Calu3 (cell line): ENCODE measurements at places on chromosomes 16 and 17.

GRCh38 chr16:2983706-2984136 is 3.5 kb upstream of the PKMYT1 start:
- peak; percentile 89 for DNase-seq

DNA sequence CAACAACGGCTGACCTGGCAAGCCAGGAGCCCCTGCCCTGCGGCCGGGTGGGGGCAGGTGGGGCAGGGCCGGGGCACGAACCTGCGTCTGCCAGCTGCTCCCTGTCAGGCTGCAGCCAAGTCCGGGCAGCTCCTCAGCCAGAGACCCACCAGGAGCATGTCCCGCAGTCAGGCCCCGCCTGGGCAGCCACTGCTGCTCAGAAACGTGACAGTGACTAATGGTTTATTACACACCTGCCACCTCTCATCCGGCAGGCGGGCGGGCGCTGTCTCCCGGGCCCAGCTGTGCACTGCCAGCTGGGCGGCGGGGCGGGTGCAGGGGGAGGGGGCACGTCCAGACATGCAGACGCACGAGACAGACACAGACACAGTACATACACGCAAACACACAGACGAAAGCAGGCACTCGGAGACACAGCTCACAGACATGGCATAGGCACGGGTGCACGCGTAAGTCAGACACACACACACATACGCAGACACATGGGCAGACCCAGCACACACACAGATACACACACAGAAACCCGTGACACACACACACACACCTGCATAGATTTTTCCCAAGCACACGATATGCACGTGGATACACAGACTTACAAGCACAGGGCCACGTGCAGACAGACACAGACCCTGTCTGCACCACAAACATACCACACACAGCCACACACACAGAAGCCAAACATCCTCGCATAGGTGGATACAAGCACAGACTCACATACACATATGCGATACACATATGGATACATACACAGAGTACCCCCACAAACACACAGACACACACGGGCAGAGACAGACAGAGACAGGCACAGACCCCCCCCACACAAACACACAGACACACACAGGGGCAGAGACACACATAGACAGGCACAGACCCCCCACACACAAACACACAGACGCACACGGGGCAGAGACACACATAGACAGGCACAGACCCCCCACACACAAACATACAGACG is 248.3 kb upstream of the CIBAR2 start:
- peak; percentile 55 for DNase-seq

GRCh38 chr17:35265071-35265470 is 22.2 kb downstream of the SLFN5 start:
- no peak for DNase-seq

GRCh38 chr17:29084541-29085146 is 41.7 kb downstream of the PIPOX start:
- DNase-seq, result no peak

- peak; percentile 91 for DNase-seq
Measured at GRCh38 chr16:80027007-80027965, 426.7 kb upstream of the MAF start.

- DNase-seq, result no peak
Measured at GRCh38 chr17:47816111-47816735, 5.4 kb downstream of the OSBPL7 start.

- DNase-seq, result no peak
Measured at GRCh38 chr17:48756830-48757251, 28.3 kb upstream of the HOXB13 start.

- DNase-seq, result no peak
Measured at GRCh38 chr17:42198897-42199296, 4.6 kb upstream of the GHDC start.

- no peak for DNase-seq
Measured at GRCh38 chr16:80611171-80611929, 70.6 kb downstream of the DYNLRB2 start.

DNA sequence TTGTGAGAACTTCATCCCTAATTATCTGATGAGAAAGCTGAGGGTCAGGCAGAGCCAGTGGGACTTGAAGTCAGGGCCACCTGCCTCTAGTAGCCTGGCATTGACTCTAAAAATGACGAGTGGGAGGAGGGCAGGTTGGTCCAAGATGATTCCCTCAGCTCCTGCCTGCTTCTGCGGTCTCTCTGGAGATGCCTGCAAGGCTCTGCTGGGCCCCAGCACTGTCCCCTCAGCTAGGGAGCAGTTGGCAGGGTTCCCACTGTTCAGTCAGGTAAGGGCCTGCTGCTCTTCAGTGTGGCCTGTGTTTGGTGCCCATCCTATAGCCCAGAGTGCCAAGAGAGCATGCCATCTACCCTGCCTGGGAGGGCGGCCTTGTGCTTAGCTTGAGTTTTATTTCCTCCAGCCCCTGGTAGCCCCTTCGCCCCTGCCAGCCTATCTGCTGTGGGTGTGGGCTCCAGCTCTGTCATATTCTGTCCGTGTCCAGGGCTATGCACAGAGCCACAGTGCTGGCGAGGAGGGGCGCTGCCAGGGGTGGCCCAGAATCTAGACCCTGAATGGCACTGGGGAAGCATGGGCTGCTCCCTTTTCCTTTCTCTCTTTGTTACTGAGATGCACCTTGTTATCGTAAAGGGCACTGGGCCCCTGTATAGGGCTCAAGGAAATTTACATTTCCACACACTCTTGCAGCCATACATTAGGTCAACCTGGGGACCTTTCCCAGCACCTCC is 68.5 kb downstream of the CYLD start:
- no peak for DNase-seq

GRCh38 chr16:11151156-11151884 is 104.7 kb downstream of the SOCS1 start:
- no peak for DNase-seq

GRCh38 chr17:10156599-10156947 is 41.8 kb downstream of the GAS7 start:
- no peak for DNase-seq

DNA sequence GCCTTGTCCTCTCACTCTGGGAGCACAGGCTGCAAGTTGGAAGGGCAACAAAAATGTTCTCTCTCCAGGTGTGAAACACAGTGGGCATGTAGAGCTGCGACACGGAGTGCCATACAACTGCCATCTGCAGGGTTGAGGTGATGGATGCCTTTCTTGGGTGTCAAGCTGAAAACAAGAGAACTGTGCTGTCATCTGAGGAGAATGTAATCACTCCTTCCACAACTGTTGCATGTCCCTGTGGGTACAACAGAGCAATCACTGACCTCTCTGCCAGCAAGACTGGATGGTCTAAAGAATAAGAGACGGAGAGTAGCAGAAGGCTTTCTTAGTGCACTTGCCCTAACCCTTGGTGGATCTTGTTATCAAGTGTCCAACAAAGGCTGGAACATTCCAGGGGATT is 29.2 kb downstream of the SLFN11 start:
- no peak for DNase-seq

- no peak for DNase-seq
Measured at GRCh38 chr16:19102187-19102872, 11.4 kb upstream of the ITPRIPL2 start.

GRCh38 chr16:62060089-62060488 is 23.9 kb upstream of the CDH8 start:
- no peak for DNase-seq

DNA sequence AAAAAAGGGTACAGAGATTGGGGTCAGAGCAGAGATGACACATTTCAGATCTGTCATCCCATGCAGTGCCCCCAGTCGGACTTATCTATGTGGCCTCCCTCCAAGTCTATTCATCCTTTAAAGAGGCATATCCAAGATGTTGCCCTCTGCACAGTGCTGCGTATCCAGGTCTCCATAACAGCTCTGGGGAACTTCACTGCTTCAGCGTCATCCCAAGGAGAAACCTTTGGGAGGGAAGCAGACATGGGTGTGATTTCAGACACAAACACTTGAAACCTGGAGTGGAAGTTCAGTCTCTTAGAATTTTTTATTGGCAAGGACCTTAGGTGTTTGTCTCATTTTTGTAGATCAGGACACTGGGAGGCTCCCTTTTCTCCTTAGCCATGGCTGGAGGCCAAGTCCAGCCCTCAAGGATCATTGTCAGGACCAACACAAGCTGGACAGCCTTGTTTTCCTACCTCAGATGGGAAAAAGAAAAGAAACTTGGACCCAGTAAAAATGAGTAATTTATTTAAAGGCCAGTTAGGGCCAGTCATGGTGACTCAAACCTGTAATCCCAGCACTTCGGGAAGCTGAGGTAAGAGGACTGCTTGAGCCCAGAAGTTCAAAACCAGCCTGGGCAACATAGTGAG is 23.9 kb upstream of the NLK start:
- no peak for DNase-seq

DNA sequence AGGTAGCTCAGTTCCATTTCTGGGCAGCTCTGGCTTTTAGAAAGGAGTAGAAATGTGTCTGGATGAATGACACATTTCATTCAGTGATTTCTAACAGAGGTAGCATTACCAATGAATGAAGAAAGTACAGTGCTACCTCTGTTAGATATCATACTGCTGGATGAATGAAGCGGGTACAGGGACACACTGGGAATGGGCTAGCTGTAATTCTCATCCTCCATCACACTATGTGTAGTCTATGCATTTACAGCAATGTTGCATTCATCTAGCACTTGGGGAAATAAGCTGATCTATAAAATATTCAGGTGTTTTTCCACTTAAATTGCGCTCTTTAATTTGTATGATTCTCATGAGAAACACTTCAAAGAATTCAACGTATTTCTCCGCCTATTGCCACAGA is 158.3 kb upstream of the IRX5 start:
- no peak for DNase-seq

DNA sequence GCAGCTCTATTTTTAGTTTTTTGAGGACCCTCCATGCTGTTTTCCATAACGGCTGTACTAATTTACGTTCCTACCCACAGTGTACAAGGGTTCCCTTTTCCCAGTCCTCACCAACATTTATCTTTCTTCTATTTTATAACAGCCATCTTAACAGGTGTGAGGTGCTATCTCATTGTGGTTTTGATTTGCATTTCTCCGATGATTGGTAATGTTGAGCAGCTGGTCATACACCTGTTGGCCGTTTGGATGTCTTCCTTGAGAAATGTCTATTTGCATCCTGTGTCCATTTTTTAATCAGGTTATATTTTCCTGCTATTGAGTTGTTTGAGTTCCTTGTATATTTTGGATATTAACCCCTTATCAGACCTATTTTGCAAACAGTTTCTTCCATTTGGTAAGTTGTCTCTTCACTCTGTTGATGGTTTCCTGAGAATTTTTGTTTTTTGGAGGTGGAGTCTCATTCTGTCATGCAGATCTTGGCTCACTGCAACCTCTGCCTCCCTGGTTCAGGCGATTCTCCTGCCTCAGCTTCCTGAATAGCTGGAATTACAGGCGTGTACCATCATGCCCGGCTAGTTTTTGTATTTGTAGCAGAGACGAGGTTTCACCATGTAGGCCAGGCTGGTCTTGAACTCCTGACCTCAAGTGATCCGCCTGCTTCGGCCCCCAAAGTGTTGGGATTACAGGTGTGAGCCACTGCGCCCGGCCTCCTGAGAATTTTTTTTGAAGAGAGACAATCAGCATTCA is 279.6 kb downstream of the SNX29 start:
- no peak for DNase-seq

DNA sequence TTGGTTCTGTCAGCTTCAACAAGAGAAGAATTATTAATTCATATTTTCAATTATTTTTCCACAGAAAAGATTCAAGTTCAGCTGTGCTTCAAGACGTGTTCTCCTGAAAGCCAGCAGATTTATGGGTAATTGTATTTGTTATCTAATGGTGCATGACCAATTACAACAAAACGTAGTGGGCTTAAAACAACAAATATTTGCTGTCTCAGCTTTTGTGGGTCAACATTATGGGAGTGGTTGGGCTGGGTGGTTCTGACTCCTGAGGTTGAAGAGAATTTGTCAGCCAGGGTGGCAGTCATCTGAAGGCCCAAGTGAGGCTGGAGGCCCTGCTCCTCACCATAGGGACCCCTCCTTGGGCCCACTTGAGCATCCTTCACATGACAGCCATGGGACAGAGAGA is 24.1 kb upstream of the KREMEN2 start:
- no peak for DNase-seq

GRCh38 chr17:52148288-52148968 is 10.1 kb downstream of the CA10 start:
- DNase-seq, result peak; percentile 35

- DNase-seq, result peak; percentile 84
Measured at GRCh38 chr16:85303354-85303883, 191.1 kb upstream of the CIBAR2 start.

DNA sequence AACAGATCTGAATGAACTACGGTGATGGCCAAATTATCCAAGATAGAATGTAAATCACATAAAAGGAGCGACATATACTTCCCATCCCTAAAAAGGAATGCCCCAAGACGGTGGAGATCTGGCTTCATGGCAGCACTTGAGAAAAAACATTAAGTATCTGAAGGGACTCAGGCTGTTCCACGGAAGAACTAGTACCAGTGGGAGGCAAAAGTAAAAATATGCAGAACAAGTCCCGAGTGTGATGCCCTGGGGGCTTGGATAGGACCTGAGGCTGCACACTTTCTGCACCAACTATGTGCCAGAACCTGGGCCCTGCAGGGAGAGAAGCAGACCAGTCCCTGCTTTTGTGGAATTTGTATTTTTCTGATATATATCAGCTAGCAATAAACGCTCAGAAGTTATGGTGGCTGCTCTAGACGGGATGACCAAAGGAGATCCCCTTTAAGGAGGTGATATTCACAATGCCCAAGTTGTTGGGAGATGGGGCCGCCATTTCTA is 539 bp upstream of the CKLF start:
- no peak for DNase-seq

DNA sequence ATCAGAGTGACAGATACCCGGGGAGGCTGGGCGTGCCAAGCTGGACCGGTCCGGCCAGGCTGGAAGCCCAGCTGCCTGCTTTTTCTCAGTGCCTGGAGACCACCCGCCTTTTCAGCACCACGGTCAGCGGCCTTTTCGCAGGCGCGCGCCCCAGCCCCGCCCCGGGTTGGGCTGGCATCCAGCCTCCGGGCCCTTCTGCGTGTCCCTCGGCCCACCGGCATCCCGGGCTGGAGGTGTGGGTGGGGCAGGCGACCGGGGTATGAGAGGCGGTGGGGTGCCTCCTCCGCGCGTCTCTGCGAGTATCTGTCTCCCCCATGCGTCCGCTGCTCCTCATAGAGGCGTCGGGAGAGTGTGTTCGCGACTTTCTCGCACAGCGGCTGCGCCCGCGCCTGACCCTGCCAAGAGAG is 102.5 kb downstream of the MRM1 start:
- peak; percentile 88 for DNase-seq

DNA sequence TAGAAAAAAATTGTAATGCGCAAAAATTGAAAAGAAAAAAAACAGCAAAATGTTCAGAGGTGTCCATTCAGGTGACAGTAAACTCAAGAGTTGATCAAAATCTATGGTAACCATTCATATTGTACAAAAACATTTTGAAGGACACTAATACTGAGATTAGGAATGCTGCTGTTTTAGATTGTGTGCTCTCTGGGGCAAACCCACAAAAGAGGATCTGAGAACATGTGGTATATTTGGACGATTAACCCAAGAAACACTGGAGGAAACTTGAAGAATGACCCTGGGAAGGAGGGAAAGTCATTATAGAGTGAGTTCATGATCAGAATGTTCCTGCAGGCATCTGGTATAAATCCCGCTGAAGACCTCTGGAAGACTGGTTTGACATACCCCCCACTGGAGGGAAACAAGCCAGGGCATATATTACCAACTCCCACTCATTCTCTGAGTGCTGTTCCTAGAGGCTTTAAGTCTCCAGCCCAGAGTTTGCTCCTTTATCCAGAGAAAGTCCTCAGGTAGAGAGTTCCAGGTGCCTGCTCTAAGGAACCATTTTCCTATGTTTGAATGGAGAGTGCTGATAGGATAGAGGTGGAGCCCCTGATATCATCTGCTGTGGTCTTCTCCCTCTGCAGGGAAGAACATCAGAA is 1.2 kb downstream of the KRTAP4-2 start:
- no peak for DNase-seq

- DNase-seq, result no peak
Measured at GRCh38 chr17:77572065-77572601, 386.4 kb upstream of the TNRC6C start.
